ENCODE measurements at places on chromosomes 5 and 9.

GRCh38 chr9:6715755-6716643, 41.8 kb upstream of the KDM4C start:
- peak; percentile 33 for DNase-seq

DNA sequence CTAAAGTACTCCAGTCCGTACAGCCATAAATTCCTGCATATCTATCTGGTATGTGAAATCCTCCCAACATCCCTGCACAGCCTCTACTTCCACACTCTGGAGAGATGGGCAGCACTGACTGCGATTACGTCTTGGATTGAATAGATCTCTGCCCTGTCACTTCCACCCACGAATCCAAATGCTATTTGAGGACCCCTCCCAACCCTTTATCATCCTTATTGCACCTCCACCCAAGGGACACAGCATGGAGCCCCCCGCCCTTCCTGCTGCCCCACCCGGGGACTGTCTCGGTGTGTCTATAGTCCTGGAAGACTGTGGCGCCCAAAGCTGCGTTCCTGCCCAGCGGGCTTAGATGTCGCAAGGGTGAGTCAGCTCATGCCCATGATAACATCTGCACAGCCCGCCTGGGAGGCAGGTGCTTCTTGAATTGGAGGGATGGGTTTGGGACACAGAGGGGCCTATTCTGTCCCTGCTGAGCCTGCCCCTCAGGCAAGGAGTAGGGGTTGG, 105.7 kb upstream of the HAND1 start:
- DNase-seq = no peak

GRCh38 chr5:117943541-117943940, 1044.8 kb downstream of the DTWD2 start:
- DNase-seq = no peak

DNA sequence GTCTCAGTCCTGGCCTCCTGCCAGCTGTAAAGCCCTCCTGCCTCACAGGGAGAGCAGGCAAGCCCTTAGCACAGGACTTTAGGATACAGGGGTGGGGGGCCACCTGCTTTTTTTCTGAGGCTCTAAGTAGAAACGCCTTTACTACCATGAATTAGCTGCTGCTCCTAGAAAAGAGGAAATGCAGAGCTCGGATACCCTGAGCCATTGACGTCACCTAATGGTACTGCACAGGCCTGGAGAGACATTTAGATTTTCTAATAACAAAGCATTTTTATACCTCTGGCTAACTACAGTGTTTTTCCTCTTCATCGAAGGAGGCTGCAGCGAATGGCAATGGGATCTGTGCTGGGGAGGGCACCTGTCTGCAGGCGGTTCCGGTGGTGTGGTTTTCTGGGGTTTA, 137.0 kb downstream of the WDR41 start:
- DNase-seq = no peak

GRCh38 chr9:84357275-84357674, 16.7 kb upstream of the SLC28A3 start:
- no peak for DNase-seq

GRCh38 chr5:123474228-123474627, 37.7 kb upstream of the CSNK1G3 start:
- DNase-seq = no peak

DNA sequence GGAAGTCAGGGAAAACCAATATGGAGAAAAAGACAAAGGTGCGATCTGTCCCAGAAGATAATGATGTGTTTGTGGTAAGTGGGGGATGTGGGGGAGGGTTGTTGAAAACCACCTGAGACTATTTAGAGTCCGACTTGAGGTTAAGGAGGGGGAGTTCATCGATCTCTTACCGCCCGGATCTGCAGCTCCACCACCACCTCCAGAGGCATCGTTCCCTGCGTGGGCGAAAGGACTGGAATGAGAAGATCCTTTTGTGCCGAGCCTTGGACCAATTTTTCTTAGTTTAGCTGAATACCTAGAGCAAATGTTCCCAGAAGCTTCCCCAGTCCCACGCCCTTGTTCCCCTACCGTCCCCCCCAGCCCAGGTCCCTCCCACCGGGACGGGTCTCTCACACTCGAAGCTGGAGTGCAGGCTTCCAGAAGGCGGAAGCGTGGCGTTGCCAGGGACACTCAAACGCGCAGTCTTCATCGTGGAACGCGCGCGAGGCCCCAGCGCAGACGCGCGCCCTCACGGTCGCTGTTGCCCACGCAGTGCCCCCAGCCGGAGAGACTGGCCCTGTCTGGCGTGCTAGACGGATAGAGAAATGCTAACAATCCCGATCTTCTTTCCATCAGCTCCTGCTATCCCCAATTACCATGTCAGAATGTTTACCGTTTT, at the start of gene SPATA6L:
Gene SPATA6L (minus strand): TSS at position 439 of the 658 bp plus-strand sequence. CDS start 230 bp downstream, at position 209.
- DNase-seq = no peak

GRCh38 chr5:123814801-123815470, 303.0 kb downstream of the CSNK1G3 start:
- DNase-seq = no peak

DNA sequence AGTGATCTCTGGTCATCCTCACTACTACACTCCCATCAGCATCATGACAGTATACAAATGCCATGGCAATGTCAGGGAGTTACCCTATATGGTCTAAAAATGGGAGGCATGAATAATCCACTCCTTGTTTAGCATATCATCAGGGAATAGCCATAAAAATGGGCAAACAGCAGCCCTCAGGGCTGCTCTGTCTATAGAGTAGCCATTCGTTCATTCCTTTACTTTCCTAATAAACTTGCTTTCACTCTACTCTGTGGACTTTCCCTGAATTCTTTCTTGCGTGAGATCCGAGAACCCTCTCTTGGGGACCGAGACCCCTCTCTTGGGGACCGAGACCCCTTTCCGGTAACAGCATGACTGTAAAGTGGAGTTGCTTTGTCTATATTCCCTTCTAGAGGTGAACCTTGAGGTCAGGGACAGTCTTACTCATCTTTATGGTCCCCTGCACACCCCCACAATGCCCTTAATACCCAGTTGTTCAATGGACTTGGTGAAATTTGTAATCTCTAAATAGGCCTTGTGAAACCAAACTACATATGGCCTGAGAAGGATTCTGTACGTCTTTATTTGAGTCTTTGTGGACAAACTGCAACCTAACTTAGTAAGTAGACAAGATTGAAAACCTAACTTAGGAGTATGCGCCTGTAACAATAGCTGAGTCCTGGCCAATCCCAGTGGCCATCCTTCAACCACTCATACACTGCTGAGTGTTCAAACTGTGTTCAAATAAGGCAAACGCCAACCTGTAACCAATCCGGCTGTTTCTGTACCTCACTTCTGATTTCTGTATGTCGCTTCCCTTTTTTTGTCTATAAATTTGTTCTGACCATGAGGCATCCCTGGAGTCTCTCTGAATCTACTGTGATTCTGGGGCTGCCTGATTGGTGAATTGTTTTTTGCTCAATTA, 32.3 kb upstream of the UBTD2 start:
- no peak for DNase-seq

- DNase-seq = no peak
Measured at GRCh38 chr5:83255268-83255667, 177.9 kb downstream of the XRCC4 start.

- no peak for DNase-seq
Measured at GRCh38 chr5:165296401-165297130, 1791.1 kb downstream of the MAT2B start.

GRCh38 chr5:98927242-98927988, 1.4 kb downstream of the CHD1 start:
- DNase-seq = no peak

DNA sequence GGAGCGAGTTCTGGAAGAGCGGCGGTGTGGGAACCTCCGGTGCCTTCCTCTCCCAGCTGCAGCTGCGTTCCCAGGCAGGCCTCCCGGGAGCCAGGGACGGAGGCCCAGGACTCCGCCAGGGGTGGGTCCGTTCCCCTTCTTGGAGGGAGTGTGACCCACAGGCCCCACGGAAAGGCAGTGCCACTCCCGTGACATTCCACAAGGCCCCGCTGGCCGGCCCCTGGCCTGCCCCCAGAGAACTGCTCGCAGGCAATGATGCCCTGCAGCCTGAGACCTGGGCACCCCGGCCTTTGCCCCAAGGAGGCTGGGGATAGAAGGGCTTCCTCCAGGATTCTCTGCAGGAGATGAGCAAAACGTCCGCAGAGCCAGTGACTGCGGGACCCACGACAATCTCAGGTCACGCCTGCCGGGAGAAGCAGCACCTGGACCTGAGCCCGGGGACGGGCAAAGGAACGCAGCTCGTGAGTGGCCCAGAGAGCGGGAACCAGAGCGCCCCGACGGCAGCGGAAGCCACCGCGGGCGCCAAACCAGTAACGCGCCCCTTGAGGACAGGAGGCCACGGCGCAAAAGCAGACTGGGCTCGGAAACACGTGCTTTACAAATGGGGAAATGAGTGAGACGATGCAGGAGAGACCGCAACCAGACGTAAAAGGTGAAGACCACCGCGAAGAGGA, 9.3 kb downstream of the OBP2B start:
- DNase-seq = no peak

- no peak for DNase-seq
Measured at GRCh38 chr5:37015795-37016666, 139.5 kb downstream of the NIPBL start.
